ENCODE measurements at places on chromosomes 11 and 22. TPM values are rescaled to one million over a fixed set of nuclear protein-coding genes. Genes with fewer than 3 reads are reported as not detected.
A peak's percentile ranks its signal among the peaks of the same experiment; 100 is the strongest.

OR51E2 gene
- total RNA-seq: not detected

GRCh38 chr22:42207918-42208317, 62.5 kb downstream of the TCF20 start:
- peak overlapping the region; percentile 89 for H3K27ac ChIP-seq
- peak overlapping the region; percentile 76 for H3K4me3 ChIP-seq
- peaks cover 13% of the 10 kb centered on the region for H3K36me3 ChIP-seq

CALCB gene
- 0.39 TPM for total RNA-seq

- H3K27ac ChIP-seq: no peak overlapping the region
- H3K4me3 ChIP-seq: no peak overlapping the region
- peaks cover 44% of the 10 kb centered on the region for H3K27me3 ChIP-seq
- DNase-seq: no peak
- no peaks in the 10 kb centered on the region for H3K4me1 ChIP-seq
- H3K36me3 ChIP-seq: no peaks in the 10 kb centered on the region
Measured at GRCh38 chr22:22400964-22401363, 107.6 kb downstream of the ZNF280B start.

DNA sequence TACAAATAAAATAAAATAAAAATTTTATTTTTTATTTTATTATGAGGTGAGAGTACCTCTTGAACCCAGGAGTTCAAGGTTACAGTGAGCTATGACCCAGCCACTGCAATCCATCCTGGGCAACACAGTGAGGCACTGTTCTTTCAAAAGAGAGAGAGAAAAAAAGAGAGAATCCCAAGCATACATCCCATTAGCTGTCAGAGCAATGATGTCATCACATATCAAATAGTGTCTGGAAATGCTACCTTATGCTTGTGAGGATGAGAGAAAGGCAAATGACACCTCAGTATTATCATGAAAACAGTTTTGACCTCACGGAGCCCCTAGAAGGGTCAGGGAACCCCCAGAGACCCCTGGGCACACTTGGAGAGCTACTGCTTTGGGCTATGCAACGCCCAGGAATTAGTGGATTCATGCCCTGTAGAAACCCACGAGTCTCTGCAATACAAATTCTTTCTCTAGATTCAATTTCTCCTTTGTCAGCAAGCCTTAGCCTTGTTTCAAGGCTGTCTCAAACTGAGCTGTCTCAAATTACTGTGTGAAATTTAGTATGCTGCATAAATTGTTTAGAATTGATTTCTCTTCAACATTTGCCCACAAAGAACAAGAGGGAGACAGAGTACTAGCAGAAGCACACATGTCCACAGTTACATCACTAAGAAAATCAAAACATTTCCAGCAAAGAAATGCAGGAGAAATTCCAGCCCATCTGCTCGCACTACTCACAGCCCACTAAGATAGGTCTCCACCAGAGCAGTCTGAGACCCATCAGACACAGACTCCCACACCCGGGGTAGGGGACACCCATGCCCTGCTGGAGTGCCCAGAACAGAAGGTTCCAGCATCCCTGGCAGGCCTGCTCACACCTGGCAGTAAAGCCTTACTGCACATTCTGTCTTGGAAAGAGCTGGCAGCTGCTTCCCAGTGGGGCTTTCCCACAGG, 18.1 kb downstream of the DGCR2 start:
- H3K27ac ChIP-seq: peak overlapping the region; percentile 51
- H3K4me3 ChIP-seq: no peak overlapping the region
- no peak for DNase-seq
- H3K4me1 ChIP-seq: peaks cover 35% of the 10 kb centered on the region
- H3K27me3 ChIP-seq: no peaks in the 10 kb centered on the region

DNA sequence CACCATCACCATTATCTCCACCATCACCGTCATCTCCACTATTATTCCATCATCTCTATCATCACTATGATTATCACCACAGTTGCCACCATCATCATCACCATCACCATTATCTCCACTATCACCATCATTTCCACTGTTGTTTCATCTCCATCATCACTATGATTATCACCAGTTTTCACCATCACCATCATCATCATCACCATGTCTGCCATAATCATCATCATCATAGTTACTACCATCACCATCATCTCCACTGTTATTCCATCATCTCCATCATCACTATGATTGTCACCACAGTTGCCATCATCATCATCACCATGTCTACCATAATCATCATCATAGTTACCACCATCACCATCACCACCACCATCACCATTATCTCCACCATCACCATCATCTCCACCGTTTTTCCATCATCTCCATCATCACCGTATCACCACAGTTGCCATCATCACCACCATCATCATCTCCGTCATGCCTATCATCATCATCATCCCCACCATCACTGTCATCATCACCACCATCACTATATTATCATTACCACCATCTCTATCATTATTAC, 264.9 kb downstream of the BRD1 start:
- no peaks in the 10 kb centered on the region for H3K27me3 ChIP-seq
- H3K27ac ChIP-seq: no peak overlapping the region
- no peaks in the 10 kb centered on the region for H3K36me3 ChIP-seq
- H3K4me1 ChIP-seq: no peaks in the 10 kb centered on the region

DNA sequence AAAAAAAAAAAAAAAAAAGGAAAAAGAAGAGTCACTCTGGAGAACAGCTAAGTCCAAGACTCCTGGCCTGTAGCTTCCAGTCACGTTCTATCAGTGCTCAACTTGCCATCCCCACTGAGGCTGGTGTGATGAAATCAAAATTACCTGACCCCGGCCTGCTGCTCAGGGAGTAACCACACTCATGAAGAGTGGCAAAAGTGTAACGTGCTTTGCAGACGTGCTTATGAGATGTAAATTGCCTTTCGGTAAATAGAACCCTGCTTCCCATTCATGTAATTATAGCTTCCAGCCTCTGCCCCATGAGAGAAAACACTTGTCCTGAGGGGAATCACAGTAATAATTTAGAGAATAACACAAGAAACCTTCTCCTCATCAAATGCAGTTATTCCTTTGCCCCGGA, 28.2 kb upstream of the CHKA start:
- no peak overlapping the region for H3K27ac ChIP-seq
- H3K27me3 ChIP-seq: peaks cover 5% of the 10 kb centered on the region
- DNase-seq: no peak
- H3K4me1 ChIP-seq: peaks cover 10% of the 10 kb centered on the region

Data from T-helper 17 cell (primary cell).